Activated naive CD4-positive, alpha-beta T cell treated with anti-CD3 and anti-CD28 coated beads, Interleukin-2, amount 10 ng/mL, durations not matched to agents 7 days and 5 days (primary cell): ENCODE measurements at places on chromosomes 16 and 17.

- no peak for DNase-seq
These were observed 43.5 kb downstream of the MARF1 start for GRCh38 chr16:15599303-15600070.

- peak; percentile 87 for DNase-seq
These were observed 26.3 kb downstream of the NFE2L1 start for GRCh38 chr17:48074322-48075081.

GRCh38 chr17:35523296-35523695 lies 14.2 kb downstream of the SLFN12L start:
- no peak for DNase-seq

GRCh38 chr16:51391798-51392511 lies 240.9 kb upstream of the SALL1 start:
- no peak for DNase-seq

DNA sequence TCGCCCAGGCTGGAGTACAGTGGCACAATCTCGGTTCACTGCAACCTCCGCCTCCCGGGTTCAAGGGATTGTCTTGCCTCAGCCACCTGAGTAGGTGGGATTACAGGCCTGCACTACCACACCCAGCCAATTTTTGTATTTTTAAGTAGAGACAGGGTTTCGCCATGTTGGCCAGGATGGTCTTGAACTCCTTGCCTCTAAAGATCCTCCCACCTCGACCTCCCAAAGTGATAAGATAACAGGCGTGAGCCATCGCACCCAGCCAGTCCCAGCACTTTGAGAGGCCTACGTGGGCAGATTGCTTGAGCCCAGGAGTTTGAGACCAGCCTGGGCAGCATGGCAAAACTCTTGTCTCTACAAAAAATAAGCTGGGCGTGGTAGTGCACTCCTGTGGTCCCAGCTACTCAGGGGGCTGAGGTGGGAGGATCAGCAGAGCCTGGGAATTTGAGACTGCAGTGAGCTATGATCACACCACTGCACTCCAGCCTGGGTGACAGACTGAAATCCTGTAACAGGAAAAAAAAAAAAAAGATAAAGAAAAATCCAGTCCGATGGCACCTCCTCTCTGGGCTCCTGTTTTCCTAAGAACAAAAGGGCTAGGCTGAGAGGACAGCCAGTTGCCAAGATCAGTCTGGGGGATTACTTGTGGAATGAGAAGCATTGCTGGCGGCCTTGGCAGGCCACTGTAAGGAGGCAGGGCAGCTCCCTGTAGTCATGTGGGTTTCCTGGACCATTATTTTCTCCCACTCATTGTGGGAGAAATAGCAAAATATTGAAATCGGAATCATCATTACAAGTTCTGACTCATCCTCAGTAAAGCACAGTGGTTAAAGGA lies 3.0 kb upstream of the PIPOX start:
- DNase-seq, result no peak

- no peak for DNase-seq
These were observed 20.9 kb downstream of the AKTIP start for GRCh38 chr16:53482123-53482522.

DNA sequence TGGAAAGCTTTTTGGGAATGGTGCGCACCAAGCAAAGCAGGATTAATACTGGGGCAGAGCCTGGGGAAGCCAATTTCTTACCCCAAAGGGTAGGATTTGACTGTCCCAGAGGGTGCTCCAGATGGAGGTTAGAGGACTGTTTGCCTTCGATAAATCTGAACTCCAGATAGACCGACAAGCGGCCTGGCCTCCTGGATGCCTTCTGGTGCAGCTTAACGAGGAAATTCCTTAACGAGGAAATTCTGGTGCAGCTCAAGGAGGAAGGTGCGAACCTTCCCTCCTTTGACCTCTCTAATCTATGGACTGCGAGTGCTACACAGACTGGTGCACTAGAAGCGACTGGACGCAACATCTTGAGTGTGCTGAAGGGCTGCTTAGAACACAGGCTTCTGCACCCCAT lies 6.5 kb downstream of the CALB2 start:
- DNase-seq, result no peak

DNA sequence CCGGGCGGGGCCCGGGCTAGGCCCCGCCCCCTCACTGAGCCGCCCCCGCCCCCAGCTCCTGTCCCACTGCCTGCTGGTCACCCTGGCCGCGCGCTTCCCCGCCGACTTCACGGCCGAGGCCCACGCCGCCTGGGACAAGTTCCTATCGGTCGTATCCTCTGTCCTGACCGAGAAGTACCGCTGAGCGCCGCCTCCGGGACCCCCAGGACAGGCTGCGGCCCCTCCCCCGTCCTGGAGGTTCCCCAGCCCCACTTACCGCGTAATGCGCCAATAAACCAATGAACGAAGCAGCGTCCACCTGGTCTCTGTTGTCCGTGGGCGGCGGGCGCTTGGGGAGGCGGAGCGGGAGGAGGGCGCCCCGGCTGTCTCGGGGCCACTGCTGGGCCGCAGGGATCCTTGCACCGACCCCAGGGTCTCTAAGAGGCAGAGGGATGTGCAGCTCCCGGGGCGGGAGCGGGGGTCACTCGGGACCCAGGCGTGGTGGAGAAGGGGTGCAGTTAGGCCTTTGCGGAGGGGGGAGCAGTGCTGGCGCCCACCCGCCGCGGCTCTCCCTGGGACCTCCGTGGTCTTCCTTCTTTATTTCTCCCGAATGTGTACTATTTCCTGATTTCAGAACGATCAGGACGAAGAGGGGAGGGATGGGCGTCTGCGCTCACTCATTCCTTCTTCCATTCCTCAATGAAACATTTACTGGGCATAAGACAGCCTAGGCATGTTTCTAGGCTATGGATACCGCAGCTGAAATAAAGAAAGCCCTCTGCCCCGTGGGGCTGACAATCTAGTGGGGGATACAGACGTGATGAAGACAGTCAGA lies 2.0 kb downstream of the HBZ start:
- peak; percentile 36 for DNase-seq

GRCh38 chr16:62450291-62450690 lies 414.1 kb upstream of the CDH8 start:
- DNase-seq, result no peak

GRCh38 chr16:4613636-4614570 lies 785 bp downstream of the UBALD1 start:
- DNase-seq, result peak; percentile 61

GRCh38 chr17:14775731-14776492 lies 475.0 kb downstream of the HS3ST3B1 start:
- no peak for DNase-seq

DNA sequence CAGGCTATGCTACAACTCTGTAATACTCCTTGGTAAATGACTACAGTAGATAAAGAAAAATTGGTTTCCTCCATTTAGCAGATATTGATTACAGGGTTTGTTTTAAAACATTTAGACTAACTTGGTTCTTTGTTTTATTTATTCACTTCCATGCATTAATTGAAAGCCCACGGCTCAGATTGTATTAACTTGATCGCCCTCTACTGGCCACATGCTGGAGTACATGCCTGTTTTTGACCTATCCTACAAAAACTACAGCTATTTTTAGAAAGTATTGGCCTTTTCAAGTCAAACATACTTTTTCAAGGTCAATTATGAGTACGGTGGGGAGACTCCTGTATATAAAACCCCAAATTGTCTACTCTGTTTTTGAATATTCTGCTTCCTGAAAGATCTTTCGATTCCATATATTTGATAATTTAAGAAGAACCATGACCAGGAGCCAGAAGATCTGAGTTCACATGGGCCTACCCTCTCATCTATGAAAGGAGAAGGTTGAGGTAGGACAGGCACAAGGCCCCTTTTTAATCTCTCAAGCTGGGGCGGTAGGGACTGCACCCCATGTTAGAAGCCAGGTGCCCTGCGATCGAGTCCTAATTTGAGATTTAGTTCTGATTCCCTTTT lies 51.8 kb downstream of the CA10 start:
- DNase-seq, result peak; percentile 55

DNA sequence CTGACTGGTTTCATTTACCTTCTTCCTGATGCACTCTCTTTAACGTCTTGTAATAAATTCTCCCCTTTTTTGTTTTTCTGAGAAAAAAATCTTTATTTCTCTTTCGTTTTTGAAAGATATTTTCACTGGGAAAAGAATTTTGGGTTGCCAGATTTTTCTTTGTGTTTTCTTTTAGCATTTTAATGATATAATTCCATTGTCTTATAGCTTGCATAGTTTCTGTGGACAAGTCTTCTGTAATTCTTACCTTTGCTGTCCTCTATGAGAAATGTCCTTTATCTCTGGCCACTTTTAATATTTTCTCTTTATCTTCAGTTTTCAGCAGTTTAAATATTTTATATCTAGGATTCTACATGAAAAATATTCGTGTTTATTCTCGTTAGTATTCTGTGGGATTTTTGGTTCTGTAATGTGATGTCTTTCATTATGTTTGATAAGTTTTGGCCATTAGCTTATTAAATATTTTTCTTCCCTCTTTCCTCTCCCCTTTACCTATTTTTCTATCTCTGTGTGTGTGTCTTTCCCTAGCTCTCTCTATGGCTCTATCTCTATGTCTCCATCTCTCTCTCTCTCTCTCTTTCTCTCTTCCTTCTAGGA lies 236.5 kb downstream of the C16orf95 start:
- no peak for DNase-seq

DNA sequence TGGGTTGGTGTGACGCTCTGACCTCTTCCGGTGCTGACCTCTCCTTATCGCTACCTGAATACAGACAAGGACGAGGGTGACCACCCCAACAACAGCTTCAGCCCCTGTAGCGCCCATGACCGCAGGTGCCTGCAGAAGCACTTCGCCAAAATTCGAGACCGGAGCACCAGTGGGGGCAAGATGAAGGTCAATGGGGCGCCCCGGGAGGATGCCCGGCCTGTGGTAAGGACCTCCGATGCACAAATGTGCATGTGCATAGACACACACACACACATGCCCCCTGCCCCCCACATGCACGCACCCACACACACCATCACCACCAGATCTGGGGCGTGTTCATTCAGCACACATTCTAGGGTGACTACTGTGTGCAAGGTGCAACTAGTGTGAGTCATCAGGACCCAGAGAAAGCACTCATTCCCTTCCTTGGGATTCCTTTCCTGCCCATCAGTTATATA lies 9.7 kb downstream of the IGFBP4 start:
- DNase-seq, result no peak
